Cerebellar nuclear complex (tissue), 1 donor: ENCODE measurements at places on chromosomes 4 and X.
A peak's percentile ranks its signal among the peaks of the same experiment; 100 is the strongest.

DNA sequence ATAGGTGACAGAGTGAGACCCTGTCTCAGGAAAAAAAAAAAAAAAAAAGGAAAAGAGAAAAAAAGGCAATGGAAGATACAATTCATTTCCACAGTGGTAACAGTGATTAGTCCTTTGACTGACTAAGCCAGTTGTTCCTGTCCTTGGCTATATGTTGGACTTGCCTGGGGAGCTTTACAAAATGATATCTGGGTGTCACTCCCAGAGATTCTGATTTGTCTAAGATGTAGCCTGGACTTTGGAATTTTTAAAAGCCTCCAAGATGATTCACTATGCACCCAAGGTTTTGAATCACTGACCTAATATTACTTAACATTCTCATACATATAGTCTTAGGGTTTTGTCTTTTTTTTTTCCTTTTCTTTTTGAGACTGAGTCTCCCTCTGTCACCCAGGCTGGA, 16.9 kb downstream of the HELQ start:
- DNase-seq, result no peak

DNA sequence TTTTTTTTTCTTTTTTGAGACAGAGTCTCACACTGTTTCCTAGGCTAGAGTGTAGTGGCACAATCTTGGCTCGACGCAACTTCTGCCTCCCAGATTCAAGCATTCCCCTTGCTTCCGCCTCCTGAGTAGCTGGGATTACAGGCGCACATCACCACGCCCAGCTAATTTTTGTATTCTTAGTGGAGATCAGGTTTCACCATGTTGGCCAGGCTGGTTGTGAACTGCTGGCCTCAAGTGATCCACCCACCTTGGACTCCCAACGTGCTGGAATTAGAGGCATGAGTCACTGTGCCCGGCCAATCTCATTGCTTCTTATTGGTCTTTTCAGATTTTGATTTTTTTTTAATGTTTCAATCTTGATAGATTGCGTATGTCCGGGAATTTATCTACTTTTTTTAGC, 124.4 kb downstream of the NBDY start:
- DNase-seq, result no peak

DNA sequence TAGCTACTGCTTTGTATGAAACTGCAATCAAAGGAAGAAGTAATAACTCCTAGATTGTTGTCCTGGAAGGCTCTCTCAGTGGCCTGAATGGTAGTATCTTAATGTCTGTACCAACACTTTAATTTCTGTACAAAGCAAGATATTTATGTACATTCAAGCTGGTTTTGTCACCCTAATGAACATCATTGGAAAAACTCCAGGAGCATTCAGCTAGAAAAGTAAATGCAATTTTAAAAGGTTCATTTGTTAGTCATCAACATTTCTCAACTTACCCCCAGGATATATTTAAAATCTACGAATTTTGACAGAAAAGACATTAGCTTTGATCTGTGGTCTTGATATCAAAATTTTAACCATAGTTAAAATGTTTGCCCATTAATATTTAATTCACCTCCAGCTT, 80.0 kb upstream of the FGF13 start:
- DNase-seq, result no peak

GRCh38 chr4:38325629-38325913, 338.4 kb upstream of the KLF3 start:
- DNase-seq, result no peak

- no peak for DNase-seq
Measured at GRCh38 chr4:155371432-155372043, 5.2 kb downstream of the MAP9 start.

DNA sequence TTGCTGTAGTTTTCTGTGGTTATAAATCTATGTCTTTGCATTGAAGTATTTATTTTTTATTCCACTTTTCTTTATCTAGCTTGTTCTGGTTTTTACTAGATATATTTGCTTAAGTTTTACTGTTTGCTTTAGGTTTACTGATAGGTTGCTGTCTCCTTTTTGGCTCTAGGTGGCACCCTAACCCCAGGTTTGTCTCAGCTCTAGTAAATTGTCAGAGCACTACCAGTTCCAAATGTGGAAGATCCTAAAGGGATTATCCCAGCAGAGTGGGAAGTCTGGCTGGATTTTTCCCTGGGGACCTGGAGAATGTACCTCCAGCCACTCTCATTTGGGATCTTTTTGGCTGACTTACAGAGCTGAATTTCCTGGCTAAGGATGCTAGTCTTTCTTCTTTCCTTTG, 106.1 kb downstream of the PBDC1 start:
- DNase-seq, result no peak

- no peak for DNase-seq
Measured at GRCh38 chr4:3864742-3865721, 98.8 kb downstream of the ADRA2C start.

DNA sequence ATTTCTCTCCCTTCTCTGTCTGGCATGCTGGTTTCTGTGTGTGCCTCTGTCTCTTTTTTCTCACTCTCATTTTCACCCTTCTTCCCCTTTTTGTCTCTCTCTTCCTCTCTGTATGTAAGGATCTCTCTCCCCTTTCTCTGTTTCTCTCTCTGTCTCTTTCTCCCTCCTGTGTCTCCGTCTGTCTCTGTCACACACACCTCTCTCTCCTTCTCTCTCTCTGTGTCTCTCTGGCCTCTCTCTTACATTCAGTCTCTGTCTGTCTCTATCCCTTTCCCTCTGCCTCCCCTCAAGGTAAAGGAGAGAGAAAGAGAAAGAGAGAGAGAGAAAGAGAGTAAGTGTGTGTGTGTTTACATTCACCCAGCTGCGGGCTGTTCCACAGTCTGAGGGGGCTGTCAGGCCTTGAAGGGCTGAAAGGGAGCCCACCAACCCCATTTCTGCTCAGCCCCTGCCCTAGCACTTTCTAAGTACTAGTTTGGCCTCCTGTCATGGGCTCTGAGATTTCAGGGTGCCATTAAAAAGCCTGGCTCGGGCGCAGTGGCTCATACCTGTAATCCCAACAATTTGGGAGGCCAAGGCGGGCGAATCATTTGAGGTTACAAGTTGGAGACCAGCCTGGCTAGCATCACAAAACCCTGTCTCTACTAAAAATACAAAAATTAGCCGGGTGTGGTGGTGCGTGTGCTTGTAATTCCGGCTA, 9.6 kb upstream of the TSPYL2 start:
- DNase-seq, result no peak

DNA sequence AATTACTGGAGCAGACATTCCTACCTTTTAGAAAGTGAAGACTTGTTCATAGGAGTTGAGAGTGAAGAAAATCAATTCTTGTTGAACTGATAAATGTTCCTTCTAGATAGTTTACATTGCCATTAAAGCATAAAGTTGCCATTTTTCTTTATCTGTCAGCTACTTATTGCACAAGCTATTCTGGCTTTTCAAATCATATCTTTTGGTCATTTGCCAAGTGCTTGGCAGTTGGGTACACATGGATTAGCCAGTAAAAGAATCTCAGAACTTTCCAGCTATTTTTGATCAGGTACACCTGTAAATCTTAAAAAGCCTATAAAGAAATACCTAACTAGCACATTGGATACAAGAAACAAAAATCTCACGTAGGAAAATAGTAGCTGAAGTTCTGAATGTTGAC, 56.4 kb upstream of the PNPLA4 start:
- no peak for DNase-seq

DNA sequence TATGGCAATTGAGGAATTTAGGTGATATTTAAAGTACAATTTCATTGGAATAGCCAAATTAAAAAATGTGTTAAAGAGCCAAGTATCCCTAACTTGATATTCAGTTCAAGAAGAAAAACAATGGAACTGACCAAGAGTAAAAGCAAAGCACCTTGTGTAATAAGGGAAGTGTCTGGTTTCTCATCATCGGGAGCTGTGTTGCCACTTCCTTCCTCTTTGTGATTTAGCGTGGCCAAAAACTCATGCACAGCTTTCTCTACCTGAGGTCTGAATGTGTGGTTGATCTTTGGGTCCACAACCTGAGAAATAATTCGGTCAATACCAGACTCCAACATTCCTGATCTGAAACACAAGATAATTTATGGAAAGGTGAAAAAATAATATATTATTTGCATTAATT, 12.4 kb downstream of the BOD1L1 start:
- no peak for DNase-seq

DNA sequence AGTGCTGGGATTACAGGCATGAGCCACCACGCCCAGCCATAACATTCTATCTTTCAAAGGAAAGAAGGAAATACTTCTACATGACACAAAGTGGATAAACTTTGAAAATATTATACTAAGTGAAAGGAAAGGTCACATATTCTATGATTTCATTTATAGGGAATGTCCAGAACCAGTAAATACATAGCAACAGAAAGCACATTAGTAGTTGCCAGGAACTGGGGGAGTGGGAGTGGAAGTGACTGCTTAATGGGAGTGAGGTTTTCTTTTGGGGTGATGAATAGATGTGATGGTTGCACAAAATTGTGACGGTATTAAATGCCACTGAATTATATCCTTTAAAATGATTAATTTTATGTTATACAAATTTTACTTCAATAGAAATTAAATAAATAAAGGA, 95.7 kb upstream of the IL15 start:
- DNase-seq, result no peak

DNA sequence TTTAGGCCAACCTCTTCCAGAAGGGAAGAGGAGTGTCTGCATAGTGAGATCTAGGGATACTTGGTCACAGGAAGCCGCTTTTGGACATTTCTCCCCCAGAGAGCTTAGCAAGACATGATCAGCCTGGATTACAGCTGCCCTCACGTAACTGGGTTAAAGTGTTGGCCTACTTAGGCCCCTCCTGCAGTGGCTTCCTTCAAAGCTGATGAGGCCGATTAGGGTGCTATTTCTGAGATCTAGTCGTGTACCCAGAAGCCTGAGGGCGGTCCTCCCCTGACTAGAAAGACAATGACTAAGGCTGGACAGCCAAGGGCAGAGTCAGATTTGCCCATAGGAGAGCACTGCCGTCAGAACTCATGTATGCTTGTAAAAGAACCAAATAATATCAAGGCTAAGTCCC, 135.0 kb downstream of the AMMECR1 start:
- DNase-seq, result no peak

DNA sequence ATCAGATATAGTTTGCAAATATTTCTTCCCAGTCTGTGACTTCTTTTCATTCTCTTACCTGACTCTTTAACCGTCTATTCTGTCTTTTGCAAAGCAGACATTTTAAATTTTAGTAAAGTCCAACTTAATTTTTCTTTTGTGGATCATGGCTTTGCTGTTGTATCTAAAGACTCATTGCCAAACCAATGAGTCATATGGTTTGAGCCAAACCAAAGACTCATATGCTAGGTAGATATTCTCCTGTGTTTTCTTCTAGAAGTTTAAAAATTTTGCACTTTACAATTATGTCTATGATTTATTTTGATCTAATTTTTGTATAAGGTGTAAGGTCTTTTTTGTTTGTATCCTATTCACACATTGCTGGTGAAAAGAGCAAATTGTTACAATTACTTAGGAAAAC, 446.8 kb downstream of the ANKRD50 start:
- no peak for DNase-seq

DNA sequence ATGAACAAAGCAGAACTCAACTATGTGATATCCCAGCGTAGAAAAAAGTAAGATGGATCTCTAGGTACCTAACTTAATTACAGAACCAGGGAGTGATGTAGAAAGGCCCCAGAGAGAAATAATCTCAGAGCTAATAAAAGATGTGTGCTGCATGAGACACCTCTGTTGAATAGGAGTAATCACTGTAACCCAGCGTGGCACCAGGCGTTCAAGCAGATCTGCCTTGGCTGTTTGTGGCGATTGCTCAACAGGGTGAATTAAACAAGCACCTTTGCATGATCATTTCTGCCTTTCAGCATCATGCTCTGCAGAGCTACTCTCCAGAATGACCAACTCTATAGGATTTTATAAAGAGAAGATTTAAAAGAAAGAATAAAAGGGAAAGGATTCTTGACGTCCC, 81.7 kb upstream of the KCNIP4 start:
- peak; percentile 46 for DNase-seq
